Activated CD4-positive, alpha-beta T cell treated with anti-CD3 and anti-CD28 coated beads, Interleukin-2, amount 50 U/mL, for 4 hours (primary cell): ENCODE measurements at places on chromosomes 12 and 14.
A peak's percentile ranks its signal among the peaks of the same experiment; 100 is the strongest.

GRCh38 chr14:21431126-21431525 lies 24.8 kb downstream of the CHD8 start:
- no peak for DNase-seq

DNA sequence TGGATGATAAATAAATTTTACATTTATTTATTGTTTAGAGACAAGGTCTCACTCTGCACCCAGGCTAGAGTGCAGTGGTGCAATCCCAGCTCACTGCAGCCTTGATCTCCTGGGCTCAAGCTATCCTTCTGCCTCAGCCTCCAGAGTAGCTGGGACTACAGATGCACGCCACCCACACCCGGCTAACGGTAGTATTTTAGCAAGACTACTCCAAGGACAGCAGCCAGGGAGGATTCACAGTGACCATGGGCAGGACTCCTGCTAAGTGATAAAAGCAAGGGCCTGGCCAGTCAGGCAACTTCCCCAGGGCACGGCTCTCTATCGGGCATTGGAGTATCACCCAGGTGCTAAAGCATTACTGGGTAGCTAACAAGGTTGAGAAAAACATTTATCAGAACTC lies 55.4 kb downstream of the ARL6IP4 start:
- no peak for DNase-seq

DNA sequence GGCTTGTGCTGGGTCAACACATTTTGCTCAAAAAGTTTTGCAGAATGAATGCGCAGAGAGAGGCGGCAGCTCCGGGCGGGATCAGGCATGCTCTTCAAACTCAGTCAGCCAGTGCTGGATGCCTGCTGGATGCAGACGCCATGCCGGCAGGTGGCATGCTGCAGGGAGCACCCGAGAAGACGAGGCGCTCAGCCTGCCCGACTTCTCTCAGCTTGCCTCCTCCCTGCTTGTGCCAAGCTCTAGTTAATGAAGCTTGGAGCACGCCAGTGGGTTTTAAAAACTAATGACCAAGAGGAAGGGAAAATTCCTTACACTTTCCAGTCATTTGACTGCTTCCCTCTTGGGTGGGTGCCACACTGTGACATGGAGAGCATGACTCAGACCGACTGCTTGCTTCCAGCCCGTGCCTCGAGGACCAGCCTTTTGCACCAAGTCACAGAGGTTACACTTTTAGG lies 39.8 kb downstream of the SLC24A4 start:
- DNase-seq: no peak

- no peak for DNase-seq
These were observed 1.9 kb downstream of the ADSS1 start for GRCh38 chr14:104725772-104726548.

DNA sequence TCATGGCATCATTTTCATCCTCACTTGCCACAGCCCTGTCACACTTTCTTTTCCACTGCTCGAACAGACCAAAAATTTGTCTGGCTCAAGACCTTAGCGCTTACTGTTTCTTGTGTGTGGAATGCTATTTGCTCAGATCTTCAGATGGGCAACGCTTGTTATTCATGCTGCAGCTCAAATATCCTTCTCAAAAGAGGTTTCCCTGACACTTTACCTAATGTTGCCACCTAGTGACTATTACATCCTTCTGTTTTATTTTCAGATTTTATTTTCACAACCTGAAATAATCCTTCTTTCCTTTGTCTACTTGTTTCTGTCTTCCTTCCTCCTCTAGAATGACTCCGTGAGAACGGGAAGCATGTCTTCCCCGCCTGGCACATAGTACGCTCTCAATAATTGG lies 5.6 kb downstream of the FBXO33 start:
- DNase-seq: no peak

- DNase-seq: peak; percentile 27
These were observed 72.9 kb downstream of the TRAFD1 start for GRCh38 chr12:112198120-112198733.
